ENCODE measurements at places on chromosomes 2 and 18.

GRCh38 chr18:77478646-77479442 is 229.2 kb downstream of the GALR1 start:
- no peak for DNase-seq

DNA sequence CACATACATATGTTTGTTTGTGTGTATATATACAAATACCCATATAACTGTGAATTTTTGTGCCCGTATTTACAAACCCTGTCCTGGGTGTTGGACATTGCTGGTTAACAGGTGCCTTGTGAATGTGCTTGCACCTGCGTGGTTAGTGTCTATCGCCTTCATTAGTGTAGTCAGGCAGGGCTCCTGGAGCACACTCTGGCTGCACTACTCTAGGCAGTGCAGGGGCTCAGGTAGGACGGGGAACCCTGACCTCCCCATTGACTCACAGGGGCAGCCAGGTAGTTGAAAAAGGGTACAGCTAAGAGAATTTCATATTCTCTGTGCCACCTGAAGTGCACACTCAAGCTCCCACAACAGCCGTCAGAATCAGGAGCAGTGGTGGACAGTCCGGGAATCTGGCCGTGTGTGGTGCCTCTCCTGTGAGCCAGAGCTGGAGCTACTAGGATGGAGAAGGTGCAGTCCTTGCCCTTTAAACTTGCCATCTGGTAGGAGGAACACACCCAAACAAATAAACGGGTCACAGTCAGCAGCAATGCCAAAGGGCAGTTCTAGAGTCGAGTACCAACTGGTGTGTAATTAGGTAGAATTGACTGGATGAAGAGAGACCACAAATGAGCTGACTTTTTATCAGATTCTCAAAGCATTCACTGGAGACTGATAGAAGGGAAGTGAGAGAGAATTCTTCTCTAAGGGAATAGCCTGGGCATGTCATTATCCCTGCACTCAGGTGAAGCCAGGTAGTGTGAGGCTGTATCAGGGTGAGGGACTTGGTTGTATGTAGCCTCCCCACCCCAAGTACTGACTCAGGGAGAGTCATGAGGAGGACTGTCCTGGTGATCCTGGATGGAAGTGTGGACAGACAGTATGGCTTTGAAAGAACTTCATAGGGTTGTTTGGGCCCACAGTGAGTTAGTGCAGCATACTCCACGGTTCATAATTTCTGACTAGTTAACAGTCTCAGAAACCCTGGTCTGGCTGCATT is 44.1 kb downstream of the FARP2 start:
- no peak for DNase-seq

DNA sequence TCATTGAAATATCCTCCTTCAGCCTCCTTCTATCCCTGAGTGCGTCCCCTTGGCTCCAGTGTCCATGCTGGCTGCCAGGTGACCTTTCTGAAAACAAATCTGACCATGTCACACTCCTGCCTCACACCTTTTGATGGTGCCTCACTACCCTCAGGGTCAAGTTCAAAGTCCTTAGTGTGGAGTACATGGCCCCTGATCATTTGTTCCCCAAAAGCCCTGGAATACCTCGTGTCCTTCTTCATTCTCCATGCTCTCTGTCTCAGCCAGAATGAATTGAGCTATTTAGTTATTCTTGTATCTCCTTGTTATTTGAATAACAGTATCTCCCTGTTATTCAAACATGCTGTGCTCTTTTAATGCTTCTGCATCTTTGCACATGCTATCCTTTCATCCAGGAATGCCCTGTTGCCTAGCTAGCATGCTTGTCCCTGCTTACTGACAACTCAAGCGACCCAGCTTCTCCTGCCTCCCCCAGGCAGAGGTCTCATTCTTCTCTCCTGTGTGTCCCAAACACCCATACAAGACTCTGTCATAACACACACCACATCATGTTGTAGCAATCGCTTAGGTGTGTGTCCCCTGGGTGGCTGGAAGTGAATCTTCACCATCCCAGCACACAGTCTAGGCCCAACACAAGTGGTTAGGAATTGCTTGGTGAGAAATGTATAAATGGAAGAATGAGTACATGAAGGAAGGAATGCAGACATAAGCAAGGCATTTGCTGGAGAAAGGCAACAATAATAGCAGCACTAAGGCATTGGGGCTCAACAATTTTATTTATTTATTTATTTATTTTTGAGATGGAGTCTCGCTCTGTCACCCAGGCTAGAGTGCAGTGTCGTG is 144.0 kb downstream of the DDX1 start:
- no peak for DNase-seq

- DNase-seq = no peak
Observed at GRCh38 chr2:164178835-164179465, 442.3 kb downstream of the GRB14 start.

GRCh38 chr2:171345971-171346722 is 87.6 kb downstream of the METTL8 start:
- no peak for DNase-seq

DNA sequence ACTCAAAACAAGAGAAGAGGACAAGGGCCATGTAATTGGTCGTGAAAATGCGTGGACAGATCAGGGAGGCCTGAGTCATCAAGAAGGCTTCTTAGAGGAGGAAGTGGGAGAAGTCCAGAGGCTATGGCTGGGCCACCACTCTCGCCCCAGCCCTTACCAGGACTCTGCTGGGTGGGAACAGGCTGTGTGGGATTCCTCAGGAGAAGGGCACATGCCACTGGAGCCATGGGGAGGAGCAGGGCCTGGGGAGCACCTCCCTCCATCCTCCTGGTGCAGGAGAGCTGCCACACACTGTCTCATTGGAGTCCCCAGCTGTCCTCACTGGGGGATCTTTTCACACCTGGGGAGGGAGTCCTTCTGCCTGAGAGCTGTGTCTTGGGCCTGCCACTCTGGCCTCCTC is 9.4 kb upstream of the RALB start:
- DNase-seq = no peak

Measured in activated CD4-positive, alpha-beta T cell treated with anti-CD3 and anti-CD28 coated beads, Interleukin-2, amount 50 U/mL, for 48 hours (primary cell).